ENCODE measurements at places on chromosomes 6 and 20. TPM values are rescaled to one million over a fixed set of nuclear protein-coding genes. Genes with fewer than 3 reads are reported as not detected.
A peak's percentile ranks its signal among the peaks of the same experiment; 100 is the strongest.

Gene DCDC2
- total RNA-seq = not detected

Gene PGK2
- not detected for total RNA-seq

Gene RAET1L
- not detected for total RNA-seq

Gene EDN1
- total RNA-seq = 0.74 TPM

Gene PLCB1
- total RNA-seq = 2.6 TPM

GRCh38 chr20:63214514-63214913, 1.4 kb downstream of the YTHDF1 start:
- H3K4me1 ChIP-seq = peaks cover 35% of the 10 kb centered on the region
- no peaks in the 10 kb centered on the region for H3K27me3 ChIP-seq
- DNase-seq = no peak
- H3K27ac ChIP-seq = peak overlapping the region; percentile 49
- peaks cover 5% of the 10 kb centered on the region for H3K36me3 ChIP-seq

DNA sequence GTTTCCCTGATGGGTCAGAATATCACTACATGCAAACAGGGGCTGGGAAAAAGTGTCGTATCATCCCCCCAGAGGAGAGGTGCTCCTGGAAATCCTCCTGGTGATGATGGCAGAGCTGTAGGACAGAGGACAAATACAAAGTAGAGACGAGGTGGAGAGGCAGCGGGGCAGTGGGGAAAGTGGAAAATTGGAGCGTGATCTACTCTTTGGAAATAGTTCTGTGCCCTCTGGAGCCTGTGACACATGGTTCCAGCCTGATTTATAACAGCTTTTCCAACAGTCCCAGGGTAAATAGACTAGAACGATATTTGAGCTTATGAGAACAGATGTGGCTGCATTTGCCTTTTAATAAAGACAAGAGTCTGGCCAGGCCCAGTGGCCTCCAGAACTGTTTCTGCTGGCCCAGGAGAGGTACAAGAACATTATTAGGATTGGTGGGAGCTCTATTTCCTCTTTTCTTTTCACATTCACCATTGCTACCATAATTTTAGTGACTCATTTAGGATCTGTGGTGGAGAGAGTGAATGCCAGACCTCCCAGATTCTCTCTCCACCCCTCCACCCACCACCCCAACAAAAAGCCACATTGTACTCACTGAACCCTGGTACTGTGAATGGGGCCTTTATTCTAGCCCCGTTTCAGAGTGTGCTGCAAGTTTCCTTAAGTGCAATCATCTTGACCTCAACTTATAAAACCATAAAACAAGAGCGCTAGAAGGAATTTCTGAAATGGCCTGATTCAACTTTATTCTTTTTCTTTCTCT, 78.3 kb downstream of the BTBD3 start:
- H3K4me3 ChIP-seq = no peak overlapping the region
- H3K36me3 ChIP-seq = no peaks in the 10 kb centered on the region
- no peaks in the 10 kb centered on the region for H3K4me1 ChIP-seq

DNA sequence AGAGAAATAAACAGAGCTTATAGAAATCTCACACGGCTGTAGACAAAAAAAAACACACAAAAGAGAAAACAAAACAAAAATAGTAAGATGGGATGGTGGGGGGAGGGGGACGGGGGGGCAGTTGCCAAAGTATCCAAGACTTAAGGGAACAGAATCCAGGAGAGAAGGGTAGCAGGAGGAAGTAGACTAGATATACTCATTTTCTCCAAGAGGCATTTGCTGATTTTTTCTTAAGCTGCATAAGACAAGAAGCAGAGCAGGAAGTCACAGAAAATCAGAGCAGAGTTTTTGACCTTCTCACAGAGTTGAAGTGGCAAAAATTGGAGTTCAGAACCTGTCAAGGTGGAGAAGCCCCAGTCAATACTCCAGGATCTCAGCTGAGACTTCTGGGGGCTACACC, 237.7 kb downstream of the HIVEP2 start:
- H3K27me3 ChIP-seq = no peaks in the 10 kb centered on the region
- H3K27ac ChIP-seq = no peak overlapping the region

- H3K36me3 ChIP-seq = no peaks in the 10 kb centered on the region
- no peaks in the 10 kb centered on the region for H3K4me1 ChIP-seq
Observed at GRCh38 chr6:144920391-144920961, 635.3 kb downstream of the UTRN start.

GRCh38 chr6:32847004-32847403, 3.2 kb upstream of the PSMB8 start:
- H3K36me3 ChIP-seq = peaks cover 58% of the 10 kb centered on the region
- peaks cover 75% of the 10 kb centered on the region for H3K4me1 ChIP-seq
- peak overlapping the region; percentile 100 for H3K27ac ChIP-seq
- no peaks in the 10 kb centered on the region for H3K27me3 ChIP-seq
- H3K4me3 ChIP-seq = peak overlapping the region; percentile 100

GRCh38 chr20:8480597-8480996, 348.5 kb downstream of the PLCB1 start:
- no peaks in the 10 kb centered on the region for H3K4me1 ChIP-seq
- no peaks in the 10 kb centered on the region for H3K27me3 ChIP-seq
- H3K4me3 ChIP-seq = no peak overlapping the region
- H3K36me3 ChIP-seq = no peaks in the 10 kb centered on the region

DNA sequence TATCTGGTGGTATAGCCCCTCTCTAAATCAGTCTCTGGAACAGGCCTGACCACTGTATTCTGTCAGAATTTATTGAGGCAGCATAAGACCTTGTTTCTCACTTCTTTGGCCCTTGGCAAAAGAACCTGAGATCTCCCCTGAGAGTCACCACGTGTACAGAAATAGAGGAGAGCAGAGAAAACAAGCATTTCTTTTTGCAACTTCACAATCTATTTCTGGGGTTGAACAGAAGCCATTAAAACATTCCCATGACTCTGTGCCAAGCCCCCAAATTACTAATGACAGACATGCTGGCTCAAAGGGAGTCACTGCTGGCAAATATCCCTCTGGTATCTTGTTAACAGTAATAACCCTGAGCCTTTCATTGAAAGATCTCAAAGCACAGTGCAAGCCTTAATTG, 395.3 kb downstream of the MAFB start:
- DNase-seq = no peak
- peaks cover 2% of the 10 kb centered on the region for H3K27me3 ChIP-seq
- H3K4me3 ChIP-seq = no peak overlapping the region
- H3K36me3 ChIP-seq = no peaks in the 10 kb centered on the region
- H3K27ac ChIP-seq = no peak overlapping the region
- no peaks in the 10 kb centered on the region for H3K4me1 ChIP-seq

DNA sequence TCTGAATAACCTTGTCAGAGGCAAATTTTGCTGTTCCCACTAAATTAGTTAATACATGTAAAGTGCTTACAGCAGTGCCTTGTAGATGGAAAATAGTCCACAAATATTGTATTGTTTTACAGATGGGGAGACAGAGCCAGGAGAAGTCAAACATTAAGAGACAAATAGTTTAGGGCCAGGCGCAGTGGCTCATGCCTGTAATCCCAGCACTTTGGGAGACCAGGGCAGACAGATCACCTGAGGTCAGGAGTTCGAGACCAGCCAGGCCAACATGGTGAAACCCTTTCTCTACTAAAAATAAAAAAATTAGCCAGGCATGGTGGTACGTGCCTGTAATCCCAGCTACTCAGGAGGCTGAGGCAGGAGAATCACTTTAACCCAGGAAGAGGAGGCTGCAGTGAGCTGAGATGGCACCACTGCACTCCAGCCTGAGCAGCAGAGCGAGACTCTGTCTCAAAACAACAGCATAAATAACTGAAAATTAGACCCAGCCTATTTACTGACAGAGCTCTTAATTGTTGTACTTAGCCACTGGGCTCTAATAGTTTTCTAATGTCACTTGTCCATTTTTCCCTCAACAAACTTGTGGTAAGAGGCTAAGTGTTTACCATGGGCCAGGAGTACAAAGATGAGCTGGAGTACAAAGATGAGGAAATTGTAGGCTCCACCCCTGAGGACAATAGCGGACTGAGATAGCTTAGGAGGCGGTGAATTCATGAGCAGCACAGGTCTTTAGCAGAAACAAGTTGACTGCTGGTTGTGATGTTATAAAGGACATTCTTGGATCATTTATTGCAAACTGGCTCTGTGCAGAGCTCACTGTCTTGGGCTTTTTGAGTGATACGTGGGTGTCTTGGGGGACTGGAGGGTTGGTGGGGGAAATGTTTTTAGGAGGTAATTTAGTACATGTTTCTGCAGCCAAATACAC, 6.4 kb downstream of the ZSWIM3 start:
- H3K36me3 ChIP-seq = no peaks in the 10 kb centered on the region
- H3K4me1 ChIP-seq = peaks cover 14% of the 10 kb centered on the region
- H3K27me3 ChIP-seq = no peaks in the 10 kb centered on the region
- H3K4me3 ChIP-seq = no peak overlapping the region
- no peak for DNase-seq
- no peak overlapping the region for H3K27ac ChIP-seq

DNA sequence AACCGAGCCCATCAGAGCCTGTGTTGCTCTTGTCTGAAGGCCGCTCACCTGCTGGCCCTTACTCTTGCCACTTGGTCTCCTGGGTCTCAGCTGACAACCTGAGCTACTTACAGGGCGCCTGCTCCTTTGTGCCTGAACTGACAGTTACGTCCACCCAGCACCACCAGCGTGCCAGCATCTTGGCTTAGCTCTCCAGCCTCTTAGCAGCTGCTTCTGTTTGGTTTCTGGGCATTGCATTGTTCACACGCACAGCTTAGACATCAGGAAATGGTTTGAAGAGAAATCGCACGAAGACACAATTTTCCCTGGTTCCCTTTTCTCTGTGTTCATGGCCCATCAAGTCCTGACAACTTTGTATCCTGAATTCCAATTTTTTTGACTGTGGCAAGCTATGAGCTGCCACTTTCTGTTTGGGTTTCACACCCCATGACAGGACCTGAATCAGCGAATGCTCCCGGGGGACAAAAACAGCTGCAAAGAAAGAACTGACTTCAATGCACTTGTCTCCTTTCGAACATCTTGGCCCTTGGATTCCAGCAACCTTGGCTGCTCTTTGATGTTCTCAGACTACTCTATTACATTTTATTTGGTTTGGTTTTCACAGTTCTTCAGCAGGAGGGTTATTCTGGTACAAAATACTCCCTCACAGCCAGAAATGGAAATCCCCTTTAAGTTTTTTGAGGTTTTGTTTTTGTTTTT, 45.2 kb upstream of the LY86 start:
- no peak for DNase-seq
- no peak overlapping the region for H3K4me3 ChIP-seq
- peaks cover 15% of the 10 kb centered on the region for H3K4me1 ChIP-seq
- H3K27me3 ChIP-seq = peaks cover 9% of the 10 kb centered on the region
- no peak overlapping the region for H3K27ac ChIP-seq

DNA sequence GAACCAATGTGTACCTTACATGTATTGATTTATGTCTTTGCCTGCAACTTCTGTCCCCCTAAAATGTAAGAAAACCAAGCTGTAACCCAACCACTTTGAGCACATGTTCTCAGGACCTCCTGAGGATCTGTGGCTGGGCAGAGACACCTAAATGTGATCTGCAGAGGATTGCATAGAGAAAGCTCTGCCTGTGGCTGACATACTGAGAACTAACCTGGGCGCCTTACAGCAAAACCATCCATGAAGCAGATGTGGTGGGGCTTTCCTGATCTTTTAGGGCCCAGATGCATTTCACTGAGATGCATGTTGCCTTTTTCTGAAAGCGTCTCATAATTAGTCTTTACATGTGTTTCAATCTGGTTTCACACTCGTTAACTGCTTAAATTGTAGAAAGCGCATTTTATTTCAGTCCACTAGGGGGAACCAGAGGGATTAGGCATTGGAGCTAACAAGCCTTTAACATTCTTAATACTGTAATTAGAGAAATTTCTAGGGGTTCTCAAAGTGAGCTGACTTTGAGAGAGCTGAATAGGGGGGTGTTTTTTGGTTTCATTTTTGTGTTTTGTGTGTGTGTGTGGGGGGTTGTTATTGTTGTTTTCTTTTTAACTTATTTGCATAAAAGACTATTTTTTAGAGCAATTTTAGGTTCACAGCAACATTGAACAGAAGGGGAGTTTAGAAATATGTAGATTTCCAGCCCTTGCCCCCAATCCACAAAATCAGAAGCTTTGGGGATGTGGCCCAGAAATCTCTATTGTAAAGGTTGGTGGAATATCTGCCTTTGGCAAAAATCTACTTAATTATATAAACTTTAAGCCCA, 50.9 kb upstream of the FAM184A start:
- H3K36me3 ChIP-seq = no peaks in the 10 kb centered on the region
- H3K27me3 ChIP-seq = no peaks in the 10 kb centered on the region
- no peaks in the 10 kb centered on the region for H3K4me1 ChIP-seq
- H3K4me3 ChIP-seq = no peak overlapping the region

DNA sequence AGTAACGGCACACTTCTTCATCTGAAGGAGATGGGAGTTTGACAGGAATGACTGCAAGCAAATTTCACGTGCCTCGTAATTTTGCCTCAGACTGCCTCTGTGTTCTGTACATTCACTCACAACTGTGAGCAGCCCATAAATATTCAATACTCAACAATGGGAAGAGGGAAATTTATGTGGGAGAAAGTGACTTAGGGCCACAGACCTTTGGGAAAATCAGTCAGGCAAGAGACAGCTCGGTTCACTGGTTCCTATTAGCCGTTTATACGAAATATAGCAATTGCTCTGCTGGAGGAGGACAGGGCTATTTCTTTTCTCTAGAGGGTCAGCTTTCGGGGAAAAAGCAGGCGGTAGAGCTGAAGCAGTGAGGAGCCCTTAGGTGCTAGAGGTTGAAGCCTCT, 28.0 kb downstream of the OPN5 start:
- H3K4me1 ChIP-seq = no peaks in the 10 kb centered on the region
- H3K27me3 ChIP-seq = peaks cover 3% of the 10 kb centered on the region
- H3K36me3 ChIP-seq = no peaks in the 10 kb centered on the region

- peak overlapping the region; percentile 42 for H3K27ac ChIP-seq
- no peaks in the 10 kb centered on the region for H3K27me3 ChIP-seq
- H3K4me1 ChIP-seq = peaks cover 80% of the 10 kb centered on the region
- H3K36me3 ChIP-seq = peaks cover 9% of the 10 kb centered on the region
- DNase-seq = no peak
Observed at GRCh38 chr6:156909212-156910010, 132.2 kb downstream of the ARID1B start.

DNA sequence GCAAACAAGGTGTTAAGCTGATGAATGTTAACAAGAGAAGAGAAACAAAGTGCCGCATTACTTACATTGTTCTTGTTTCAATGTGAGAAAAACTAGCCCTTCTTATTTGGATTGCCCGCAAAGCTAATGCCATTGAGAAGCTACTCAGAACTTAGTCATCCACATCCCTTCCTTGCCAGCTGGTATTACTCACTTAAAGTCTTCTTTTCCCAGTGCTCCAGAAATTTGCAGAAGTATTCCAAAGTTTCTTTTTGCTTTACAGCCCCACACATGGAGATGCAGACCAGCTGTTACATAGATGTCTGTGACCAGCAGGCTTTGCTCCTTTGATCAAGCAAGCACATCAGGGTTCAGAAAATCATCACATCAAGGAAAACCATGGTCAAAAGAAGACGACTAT, 529.0 kb downstream of the TBC1D32 start:
- H3K4me1 ChIP-seq = no peaks in the 10 kb centered on the region
- H3K36me3 ChIP-seq = peaks cover 10% of the 10 kb centered on the region
- peaks cover 1% of the 10 kb centered on the region for H3K27me3 ChIP-seq
- no peak overlapping the region for H3K4me3 ChIP-seq
- no peak for DNase-seq

GRCh38 chr6:8231956-8232355, 129.6 kb upstream of the EEF1E1 start:
- no peak for DNase-seq
- H3K4me1 ChIP-seq = no peaks in the 10 kb centered on the region
- H3K27me3 ChIP-seq = peaks cover 20% of the 10 kb centered on the region
- H3K36me3 ChIP-seq = no peaks in the 10 kb centered on the region
- H3K27ac ChIP-seq = no peak overlapping the region

GRCh38 chr6:162026843-162027242, 700.7 kb downstream of the PRKN start:
- H3K27me3 ChIP-seq = no peaks in the 10 kb centered on the region
- no peak overlapping the region for H3K4me3 ChIP-seq
- no peak overlapping the region for H3K27ac ChIP-seq
- DNase-seq = no peak
- H3K4me1 ChIP-seq = no peaks in the 10 kb centered on the region
- peaks cover 3% of the 10 kb centered on the region for H3K36me3 ChIP-seq
